ENCODE measurements at places on chromosomes 3 and 15.

GRCh38 chr3:9041626-9042025 lies 78.4 kb upstream of the RAD18 start:
- DNase-seq: no peak

DNA sequence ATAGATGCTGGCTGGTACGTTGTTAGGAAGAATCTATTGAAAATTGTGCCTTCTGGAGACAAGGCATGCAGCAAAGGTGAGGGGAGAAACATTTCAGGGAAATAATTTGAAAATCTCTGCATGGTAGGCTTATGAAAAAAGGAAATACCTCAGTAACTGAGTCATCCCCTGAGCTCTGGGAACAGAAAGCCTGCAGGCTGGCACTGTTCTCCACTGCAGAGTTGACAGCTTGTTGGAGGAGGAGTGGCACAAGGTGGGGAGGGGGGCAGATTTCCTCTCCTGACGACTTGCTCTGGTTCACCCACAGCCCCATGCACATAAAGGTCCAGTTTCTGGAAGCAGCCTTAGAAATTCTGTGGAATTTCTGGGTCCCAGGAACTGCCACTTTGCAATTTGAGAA lies 179.4 kb downstream of the ABHD5 start:
- DNase-seq: no peak

DNA sequence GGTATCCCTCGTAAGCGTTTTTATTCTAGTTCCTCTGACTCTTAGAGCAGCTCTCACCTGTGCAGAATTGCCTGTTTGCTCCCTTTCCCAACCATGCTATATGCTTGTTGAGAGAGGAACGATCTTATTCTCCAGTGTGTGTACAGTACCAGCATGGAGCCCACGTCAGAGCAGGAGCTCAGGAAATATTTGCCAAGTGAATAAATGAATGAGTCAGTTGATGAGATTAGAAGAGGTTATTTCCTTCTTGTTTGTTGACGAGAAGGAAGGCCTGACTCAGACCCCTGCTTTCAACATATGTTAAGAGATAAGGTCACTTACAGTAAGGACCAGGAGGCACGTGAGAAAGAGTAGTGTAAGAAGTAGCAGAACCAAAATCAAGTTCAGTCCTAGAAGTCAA lies 106.3 kb upstream of the ABHD17C start:
- no peak for DNase-seq

- DNase-seq: no peak
These were observed 9.7 kb downstream of the ITIH4 start for GRCh38 chr3:52820736-52821135.

- DNase-seq: no peak
These were observed 21.9 kb upstream of the RPL29 start for GRCh38 chr3:52017586-52017985.

DNA sequence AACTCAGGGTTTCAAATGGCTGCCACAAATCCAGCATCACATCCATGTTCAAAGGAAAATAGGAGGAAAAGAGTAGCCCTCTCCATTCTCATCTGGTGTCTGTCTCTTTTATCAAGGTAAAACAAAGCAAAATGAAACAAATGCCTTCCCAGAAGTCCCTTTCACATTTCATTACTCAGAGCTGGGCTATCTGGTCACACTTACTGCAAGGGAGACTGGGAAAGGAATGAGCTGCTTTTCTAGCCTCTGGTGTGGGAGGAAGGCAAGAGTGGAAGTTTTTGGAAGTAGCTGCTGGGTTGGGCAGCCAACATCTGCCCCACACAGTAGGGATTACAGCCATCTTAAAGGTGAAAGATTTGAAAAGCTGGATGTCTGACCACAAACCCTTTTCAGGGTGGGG lies 51.8 kb downstream of the KLF15 start:
- DNase-seq: no peak

GRCh38 chr15:90203922-90204321 lies 2.8 kb downstream of the SEMA4B start:
- no peak for DNase-seq

DNA sequence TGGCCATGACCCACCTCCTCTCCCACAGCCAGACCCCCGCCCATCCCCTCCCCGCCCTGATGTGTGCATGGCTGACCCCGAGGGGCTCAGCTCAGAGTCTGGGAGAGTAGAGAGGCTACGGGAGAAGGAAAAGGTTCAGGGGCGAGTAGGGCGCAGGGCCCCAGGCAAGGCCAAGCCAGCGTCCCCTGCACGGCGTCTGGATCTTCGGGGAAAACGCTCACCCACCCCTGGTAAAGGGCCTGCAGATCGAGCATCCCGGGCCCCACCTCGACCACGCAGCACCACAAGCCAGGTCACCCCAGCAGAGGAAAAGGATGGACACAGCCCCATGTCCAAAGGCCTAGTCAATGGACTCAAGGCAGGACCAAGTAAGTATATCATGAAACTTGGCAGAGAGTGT lies 11.7 kb downstream of the MAP1A start:
- DNase-seq: no peak

- DNase-seq: no peak
These were observed 288.6 kb downstream of the NTRK3 start for GRCh38 chr15:87967951-87968350.

GRCh38 chr3:176799675-176800074 lies 397.6 kb downstream of the TBL1XR1 start:
- no peak for DNase-seq

DNA sequence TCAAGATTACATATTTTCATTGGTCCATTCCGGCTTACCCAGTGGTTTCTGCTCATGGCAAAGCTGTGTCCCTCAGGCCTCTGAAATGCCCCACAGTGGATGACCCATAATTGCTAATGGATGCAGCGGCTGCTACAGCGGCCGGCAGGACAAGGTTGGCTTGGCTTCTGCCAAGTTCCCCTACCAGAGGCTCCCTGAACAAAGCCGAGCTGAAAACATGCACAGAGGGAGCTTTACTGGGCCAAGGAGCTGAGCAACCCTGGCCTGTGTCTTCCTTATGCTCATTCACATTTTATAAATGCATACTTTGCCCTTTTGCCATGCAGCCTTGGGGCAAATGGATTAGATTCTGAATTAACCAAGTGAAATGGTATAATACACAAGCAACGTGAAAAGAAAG lies 150.5 kb downstream of the NTRK3 start:
- no peak for DNase-seq

GRCh38 chr15:69164807-69165636 lies 4.6 kb downstream of the GLCE start:
- no peak for DNase-seq

- no peak for DNase-seq
These were observed 14.3 kb downstream of the GRM2 start for GRCh38 chr3:51721062-51721745.

DNA sequence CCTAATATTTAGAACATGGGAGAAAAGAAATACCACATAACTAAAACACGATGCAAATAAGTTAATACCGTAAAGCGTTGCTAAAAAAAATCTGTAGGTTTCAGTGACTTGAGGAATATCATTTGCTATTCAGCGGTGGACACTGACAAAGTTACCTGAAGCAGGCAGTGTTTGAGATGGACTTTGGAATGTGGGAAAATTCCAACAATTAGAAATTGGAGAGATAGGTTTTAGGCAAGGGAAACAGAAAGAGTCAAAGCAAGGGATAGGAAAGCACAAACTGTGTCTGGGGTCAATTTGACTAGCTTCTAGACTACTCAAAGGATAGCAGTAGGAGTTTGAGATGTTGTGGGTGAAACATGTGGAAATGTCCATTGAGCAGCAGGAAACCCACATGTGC lies 173.0 kb downstream of the TIGIT start:
- DNase-seq: no peak

DNA sequence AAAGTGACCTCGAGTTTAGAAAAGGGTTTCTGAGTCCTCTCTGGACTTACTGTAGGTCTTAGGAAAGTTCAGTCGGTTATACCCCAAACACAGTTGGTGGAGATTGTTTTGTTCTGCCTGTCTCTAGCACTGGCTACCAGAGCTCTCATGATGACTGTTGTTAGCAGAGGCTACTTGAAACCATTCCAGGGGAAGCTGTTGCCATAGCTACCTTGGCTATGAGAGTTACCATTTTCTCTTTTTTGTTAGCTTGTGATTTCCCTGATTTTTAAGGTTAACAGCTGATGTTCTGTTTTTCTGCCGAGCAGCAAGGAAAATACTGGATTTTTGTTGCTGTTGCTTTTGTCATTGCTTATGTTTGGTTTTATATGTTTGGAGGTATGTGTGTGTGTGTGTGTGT lies 26.7 kb downstream of the ABHD2 start:
- DNase-seq: no peak

GRCh38 chr3:50322386-50323091 lies at the start of gene HYAL2:
HYAL2 (minus strand) TSS chr3:50322745; CDS start chr3:50320489, 2,256 bp downstream.
- no peak for DNase-seq

GRCh38 chr3:154660811-154661210 lies 230.8 kb upstream of the GPR149 start:
- DNase-seq: no peak

- no peak for DNase-seq
These were observed 425.3 kb upstream of the MDFIC2 start for GRCh38 chr3:70737666-70738290.

DNA sequence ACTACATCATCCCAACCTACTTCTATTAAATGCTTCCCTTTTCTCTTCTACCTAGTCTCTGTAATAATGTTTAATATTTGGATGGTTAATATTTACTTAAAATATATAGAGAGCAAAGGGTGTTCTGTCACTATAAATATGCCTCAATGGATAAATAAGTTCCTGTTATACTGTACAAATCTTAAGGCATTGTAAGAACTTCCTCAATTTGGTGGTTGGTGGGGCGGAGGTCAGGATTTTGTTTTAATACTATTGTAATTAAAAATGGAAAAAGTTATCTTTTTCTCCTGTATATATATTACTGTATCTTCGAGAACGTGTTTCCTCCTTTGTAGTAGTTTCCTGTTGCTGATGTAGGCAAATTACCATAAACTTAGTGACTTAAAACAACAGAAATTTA lies 41.5 kb downstream of the SPRED1 start:
- no peak for DNase-seq

- no peak for DNase-seq
These were observed 50.5 kb upstream of the PLCL2 start for GRCh38 chr3:16834214-16834613.

- DNase-seq: no peak
These were observed 108.0 kb downstream of the SERPINI1 start for GRCh38 chr3:167843481-167843880.

- DNase-seq: no peak
These were observed 11.5 kb downstream of the SETMAR start for GRCh38 chr3:4314688-4315087.

DNA sequence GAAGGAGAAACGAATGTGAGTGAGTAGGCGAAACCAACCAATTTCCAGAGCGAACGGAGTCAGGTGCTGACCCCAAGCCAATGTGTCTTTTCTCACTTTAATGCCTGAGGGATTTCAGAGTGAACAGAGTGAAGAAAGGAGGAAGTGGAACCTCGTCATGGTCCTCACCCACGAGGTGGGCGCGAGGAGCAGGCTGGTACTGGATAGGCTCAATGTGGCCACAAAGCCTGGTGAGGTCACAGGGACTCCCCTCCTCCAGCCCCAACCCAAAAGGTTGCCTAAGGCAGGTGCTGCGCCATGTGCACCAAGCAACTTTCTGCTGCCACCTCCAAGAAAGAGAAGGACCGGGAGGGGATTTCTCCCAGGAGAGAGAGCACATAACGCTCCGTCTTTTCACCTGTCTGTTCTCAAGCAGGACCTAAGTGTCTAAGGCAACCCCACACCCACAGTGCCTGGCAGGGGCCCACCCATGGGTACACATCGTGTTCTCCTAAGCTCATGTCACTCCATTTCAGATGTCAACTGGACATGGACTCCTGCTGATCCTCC lies 3.8 kb downstream of the NRROS start:
- no peak for DNase-seq

GRCh38 chr3:172746475-172746874 lies 4.1 kb upstream of the ECT2 start:
- DNase-seq: no peak

- DNase-seq: no peak
These were observed 3.8 kb upstream of the SLCO3A1 start for GRCh38 chr15:91849749-91850161.

GRCh38 chr15:73474785-73475184 lies 31.8 kb downstream of the REC114 start:
- DNase-seq: no peak

GRCh38 chr3:56782906-56783305 lies 18.8 kb downstream of the ARHGEF3 start:
- DNase-seq: no peak

- DNase-seq: no peak
These were observed 43.1 kb downstream of the XXYLT1 start for GRCh38 chr3:195227871-195228270.

DNA sequence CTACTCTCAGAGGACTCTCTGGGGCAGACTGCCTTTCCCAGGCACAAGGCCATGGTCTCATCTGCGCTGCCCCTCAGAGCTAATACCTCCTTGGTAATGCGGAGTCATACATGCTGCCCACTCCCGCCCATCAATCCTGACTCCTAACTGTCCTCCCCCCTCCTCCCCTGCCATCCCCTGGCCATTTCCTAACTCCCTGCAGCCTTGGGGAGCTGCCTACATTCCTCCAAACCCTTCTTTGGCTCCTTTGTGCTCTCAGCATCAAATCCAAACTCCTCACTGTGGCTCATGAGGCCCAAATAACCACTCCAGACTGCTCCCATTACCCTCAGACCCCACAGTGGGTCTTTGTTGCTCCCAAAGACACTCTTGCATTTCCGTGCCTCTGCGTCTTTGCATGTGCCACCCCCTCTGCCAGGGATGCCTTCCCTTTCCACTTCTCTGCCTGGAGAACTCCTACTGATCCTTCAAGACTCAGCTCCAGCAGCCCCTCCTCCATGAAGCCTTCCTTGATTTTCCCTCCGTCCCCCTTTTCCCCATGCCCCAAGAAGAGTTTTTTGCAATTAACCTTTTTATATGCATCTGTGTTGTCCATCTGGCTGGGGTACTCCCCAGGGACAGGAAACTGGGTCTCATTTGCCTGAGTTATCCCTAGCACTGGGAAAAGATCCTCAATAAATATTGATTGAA lies 5.5 kb upstream of the ATP2B2 start:
- DNase-seq: no peak

GRCh38 chr3:24259901-24260512 lies 234.6 kb downstream of the THRB start:
- no peak for DNase-seq

- no peak for DNase-seq
These were observed 1242.5 kb upstream of the GBE1 start for GRCh38 chr3:83003917-83004316.

DNA sequence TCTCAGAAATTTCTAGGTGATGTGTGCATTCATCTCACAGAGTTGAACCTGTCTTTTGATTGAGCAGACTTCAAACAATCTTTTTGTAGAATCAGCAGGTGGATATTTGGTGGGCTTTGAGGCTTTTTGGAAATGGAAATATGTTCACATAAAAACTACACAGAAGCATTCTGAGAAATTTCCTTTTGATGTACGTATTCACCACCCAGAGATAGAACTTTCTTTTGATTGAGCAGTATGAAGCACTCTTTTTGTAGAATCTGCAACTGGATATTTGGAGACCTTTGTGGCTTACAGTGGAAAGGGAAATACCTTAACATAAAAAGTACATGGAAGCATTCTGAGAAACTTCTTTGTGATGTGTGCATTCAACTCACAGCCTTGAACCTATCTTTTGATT lies 3515.0 kb downstream of the GOLGA6L6 start:
- DNase-seq: no peak

GRCh38 chr3:125132815-125133214 lies 77.0 kb upstream of the HEG1 start:
- no peak for DNase-seq

- no peak for DNase-seq
These were observed 137.6 kb upstream of the HACD2 start for GRCh38 chr3:123722456-123722855.

GRCh38 chr15:68335251-68335650 lies 57.7 kb downstream of the FEM1B start:
- DNase-seq: no peak

Measured in activated CD4-positive, alpha-beta T cell treated with anti-CD3 and anti-CD28 coated beads, Interleukin-2, amount 50 U/mL, for 24 hours (primary cell).